ENCODE measurements at places on chromosomes 3 and 15.

- DNase-seq: peak; percentile 68
- no peak overlapping the region for H3K4me3 ChIP-seq
- H3K4me1 ChIP-seq: peaks cover 6% of the 10 kb centered on the region
- no peaks in the 10 kb centered on the region for H3K27me3 ChIP-seq
- H3K27ac ChIP-seq: no peak overlapping the region
Observed at GRCh38 chr3:149199474-149199873, 22.2 kb downstream of the CP start.

DNA sequence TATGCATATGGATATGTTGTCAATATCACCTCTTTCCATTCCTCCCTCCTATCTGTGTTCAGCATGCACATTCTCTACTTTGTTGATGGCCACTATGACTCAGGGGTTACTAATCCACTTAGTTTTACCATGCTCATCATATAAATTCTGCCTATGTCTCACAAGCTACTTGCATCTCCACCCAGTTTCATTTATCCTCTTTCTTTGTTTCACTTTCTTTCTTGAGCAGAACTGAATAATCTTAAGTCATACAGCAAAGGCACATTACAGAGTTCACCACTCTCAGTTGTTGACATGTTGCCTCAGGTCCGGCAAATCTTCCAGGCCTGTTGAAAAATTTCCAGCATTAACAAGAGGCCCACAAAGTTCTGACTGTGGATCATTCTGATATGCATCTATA, 71.5 kb downstream of the SSR3 start:
- H3K36me3 ChIP-seq: no peaks in the 10 kb centered on the region
- H3K27me3 ChIP-seq: no peaks in the 10 kb centered on the region
- H3K4me1 ChIP-seq: peaks cover 4% of the 10 kb centered on the region
- peak; percentile 86 for DNase-seq
- no peak overlapping the region for H3K4me3 ChIP-seq

DNA sequence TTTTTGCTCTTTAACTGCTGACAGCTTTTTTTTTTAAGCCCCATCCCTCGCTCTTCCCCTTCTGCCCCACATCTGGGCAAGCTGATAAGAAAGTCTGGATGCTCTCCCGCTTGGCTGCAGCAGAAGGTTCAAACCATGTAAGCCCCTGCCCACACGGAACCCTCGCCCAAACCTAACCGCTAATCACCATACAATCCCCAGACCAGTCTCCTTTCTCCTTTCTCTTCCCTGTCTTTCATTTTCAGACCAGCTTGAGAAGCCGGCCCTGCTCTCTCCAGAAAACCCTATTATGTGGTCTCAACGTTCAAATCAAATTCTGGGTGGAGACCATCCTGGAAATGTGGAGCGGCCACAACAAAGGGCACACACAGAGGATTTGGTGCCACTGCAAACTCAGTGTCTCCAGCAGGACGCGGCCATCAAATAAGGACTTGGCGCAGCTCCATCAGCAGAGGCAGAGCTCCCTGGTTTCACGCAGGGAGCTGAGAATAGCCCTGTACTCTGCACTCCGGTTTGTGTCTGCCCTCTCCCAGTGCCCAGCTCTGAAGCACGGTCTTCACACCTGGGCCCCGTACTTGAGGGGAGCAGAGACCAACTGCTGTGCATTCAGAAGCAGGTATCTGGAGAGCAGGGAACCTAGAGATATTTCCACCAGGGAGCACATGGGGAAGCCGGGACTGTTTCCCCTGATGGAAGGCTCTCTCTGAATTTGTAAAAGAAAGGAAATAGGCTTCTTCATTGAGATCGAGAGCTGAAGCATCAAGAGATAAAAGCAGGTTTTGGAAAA, 92.6 kb downstream of the XXYLT1 start:
- no peak overlapping the region for H3K4me3 ChIP-seq
- H3K36me3 ChIP-seq: peaks cover 6% of the 10 kb centered on the region
- H3K27me3 ChIP-seq: no peaks in the 10 kb centered on the region
- H3K4me1 ChIP-seq: peaks cover 15% of the 10 kb centered on the region

GRCh38 chr3:23916152-23916885, 471 bp downstream of the NKIRAS1 start:
- H3K27ac ChIP-seq: peak overlapping the region; percentile 57
- H3K4me3 ChIP-seq: peak overlapping the region; percentile 57
- H3K4me1 ChIP-seq: no peaks in the 10 kb centered on the region
- no peak for DNase-seq
- peaks cover 13% of the 10 kb centered on the region for H3K36me3 ChIP-seq

DNA sequence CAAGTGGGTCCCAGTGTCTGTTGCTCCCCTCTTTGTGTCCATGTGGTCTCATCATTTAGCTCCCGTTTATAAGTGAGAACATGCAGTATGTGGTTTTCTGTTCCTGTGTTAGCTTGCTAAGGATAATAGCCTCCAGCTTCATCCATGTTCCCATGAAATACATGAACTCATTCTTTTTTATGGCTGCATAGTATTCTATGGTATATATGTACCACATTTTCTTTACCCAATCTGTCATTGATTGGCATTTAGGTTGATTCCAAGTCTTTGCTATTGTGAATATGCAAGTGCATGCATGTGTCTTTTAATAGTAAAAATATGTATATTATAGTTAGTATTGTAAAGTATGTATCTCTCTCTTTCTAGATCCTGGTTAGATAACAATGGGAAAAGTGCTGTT, 53.9 kb downstream of the TCAIM start:
- no peaks in the 10 kb centered on the region for H3K4me1 ChIP-seq
- no peak for DNase-seq
- no peak overlapping the region for H3K4me3 ChIP-seq
- H3K27ac ChIP-seq: no peak overlapping the region
- H3K27me3 ChIP-seq: no peaks in the 10 kb centered on the region

- H3K4me3 ChIP-seq: no peak overlapping the region
- H3K27ac ChIP-seq: no peak overlapping the region
- no peak for DNase-seq
- no peaks in the 10 kb centered on the region for H3K27me3 ChIP-seq
- no peaks in the 10 kb centered on the region for H3K36me3 ChIP-seq
Observed at GRCh38 chr3:36362216-36362615, 18.1 kb upstream of the STAC start.

GRCh38 chr3:34351882-34352777, 553.7 kb downstream of the PDCD6IP start:
- H3K36me3 ChIP-seq: no peaks in the 10 kb centered on the region
- H3K4me3 ChIP-seq: no peak overlapping the region
- H3K27me3 ChIP-seq: no peaks in the 10 kb centered on the region
- DNase-seq: no peak

- no peak overlapping the region for H3K27ac ChIP-seq
- DNase-seq: no peak
- no peaks in the 10 kb centered on the region for H3K27me3 ChIP-seq
- peaks cover 1% of the 10 kb centered on the region for H3K4me1 ChIP-seq
- no peak overlapping the region for H3K4me3 ChIP-seq
Observed at GRCh38 chr15:35722501-35722900, 176.5 kb upstream of the DPH6 start.

DNA sequence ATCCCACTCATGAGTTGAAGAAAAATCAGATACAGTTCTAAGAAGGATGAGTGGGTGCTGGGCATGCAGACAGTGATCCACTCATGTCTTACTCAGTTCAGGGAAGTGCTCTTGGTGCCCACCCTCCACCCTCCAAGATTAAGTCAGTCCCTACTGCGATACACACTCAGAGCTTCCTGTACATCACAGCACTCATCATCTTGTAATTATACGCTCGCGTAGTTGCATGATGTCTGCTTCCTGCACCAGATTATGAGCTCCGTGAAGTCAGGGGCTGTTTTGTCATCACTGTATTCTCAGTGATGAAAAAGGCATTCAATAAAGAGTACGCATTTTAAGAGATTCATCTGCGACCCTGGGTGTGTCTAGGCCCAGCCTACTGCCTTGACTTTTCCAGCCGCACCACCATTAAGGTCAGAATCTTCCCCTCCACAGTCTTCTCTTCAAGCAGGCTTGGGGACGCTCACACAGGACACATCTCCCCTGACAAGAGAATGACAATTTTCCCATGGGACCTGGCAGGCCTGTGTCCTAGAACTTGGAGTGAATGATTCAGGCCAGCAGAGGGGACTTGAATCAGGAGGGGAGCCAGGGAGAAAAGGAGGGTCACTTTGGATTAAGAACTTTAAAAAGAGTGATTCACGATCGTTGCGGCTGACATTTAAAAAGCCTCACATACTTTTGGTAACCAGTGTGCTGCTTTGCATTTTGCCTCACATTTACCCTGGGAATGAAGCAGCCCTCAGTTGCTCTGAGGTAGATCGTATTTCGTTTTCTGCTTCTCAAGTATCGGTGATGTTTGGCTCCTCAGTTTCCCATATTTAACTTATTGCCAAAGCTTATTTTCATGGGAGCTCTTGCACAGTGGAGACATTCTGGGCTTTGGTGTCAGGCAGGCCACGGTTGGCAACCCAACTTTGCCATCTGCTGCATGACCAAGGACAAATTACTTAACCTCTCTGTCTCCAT, 7.9 kb upstream of the PDE8A start:
- H3K27ac ChIP-seq: no peak overlapping the region
- H3K27me3 ChIP-seq: 0 out of 2 replicates have a peak, but pooled peaks cover 5% of the 10 kb centered on the region
- H3K4me1 ChIP-seq: no peaks in the 10 kb centered on the region
- DNase-seq: peak; percentile 32

DNA sequence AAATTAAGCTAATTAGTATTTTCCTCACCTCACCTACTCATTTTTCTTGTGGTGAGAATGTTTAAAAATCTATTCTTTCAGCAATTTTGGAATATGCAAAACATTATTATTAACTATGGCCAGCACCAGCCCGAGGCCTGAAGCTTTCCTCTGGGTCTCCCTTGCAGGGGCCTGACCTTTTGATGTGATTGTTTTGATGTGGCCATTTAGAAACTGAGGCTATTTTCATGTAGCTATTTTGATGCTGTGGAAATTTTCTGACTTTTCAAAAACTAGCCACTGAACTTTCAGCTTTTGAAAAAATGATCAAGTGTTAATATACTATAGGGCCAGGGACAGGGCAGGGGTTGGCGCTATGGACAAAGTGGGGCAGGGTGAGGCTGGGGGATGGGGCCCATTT, 8.2 kb upstream of the CCR9 start:
- no peak for DNase-seq
- no peak overlapping the region for H3K4me3 ChIP-seq
- peaks cover 36% of the 10 kb centered on the region for H3K27me3 ChIP-seq
- no peak overlapping the region for H3K27ac ChIP-seq

GRCh38 chr3:122800706-122801237, 5.9 kb downstream of the SLC49A4 start:
- DNase-seq: no peak
- H3K27me3 ChIP-seq: no peaks in the 10 kb centered on the region
- H3K4me3 ChIP-seq: no peak overlapping the region
- H3K36me3 ChIP-seq: no peaks in the 10 kb centered on the region
- no peaks in the 10 kb centered on the region for H3K4me1 ChIP-seq

DNA sequence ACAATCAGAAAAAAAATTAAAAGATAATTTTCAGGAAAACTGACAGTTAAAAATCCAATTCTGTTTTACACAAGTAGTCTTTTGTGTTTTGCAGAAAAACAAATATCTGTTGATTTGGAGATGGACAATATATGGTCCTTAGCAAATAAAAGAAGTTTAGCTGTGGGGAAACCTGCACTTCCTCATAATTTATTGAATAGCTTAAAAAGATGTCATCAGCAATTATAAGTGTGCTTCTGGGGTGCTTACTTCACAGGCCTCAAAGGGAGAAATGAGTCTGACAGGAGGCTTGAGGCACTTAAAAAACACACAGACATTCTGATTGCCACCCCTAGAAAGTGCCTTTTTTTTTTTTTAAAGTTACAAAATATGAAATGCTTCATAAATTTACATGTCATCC, 31.6 kb upstream of the CERS3 start:
- no peaks in the 10 kb centered on the region for H3K36me3 ChIP-seq
- no peaks in the 10 kb centered on the region for H3K4me1 ChIP-seq
- H3K4me3 ChIP-seq: no peak overlapping the region
- no peak for DNase-seq
- H3K27ac ChIP-seq: no peak overlapping the region
- H3K27me3 ChIP-seq: no peaks in the 10 kb centered on the region

GRCh38 chr3:50495609-50496423, 7.6 kb downstream of the CACNA2D2 start:
- no peaks in the 10 kb centered on the region for H3K4me1 ChIP-seq
- H3K27ac ChIP-seq: no peak overlapping the region
- no peak for DNase-seq
- H3K4me3 ChIP-seq: no peak overlapping the region
- H3K36me3 ChIP-seq: no peaks in the 10 kb centered on the region

DNA sequence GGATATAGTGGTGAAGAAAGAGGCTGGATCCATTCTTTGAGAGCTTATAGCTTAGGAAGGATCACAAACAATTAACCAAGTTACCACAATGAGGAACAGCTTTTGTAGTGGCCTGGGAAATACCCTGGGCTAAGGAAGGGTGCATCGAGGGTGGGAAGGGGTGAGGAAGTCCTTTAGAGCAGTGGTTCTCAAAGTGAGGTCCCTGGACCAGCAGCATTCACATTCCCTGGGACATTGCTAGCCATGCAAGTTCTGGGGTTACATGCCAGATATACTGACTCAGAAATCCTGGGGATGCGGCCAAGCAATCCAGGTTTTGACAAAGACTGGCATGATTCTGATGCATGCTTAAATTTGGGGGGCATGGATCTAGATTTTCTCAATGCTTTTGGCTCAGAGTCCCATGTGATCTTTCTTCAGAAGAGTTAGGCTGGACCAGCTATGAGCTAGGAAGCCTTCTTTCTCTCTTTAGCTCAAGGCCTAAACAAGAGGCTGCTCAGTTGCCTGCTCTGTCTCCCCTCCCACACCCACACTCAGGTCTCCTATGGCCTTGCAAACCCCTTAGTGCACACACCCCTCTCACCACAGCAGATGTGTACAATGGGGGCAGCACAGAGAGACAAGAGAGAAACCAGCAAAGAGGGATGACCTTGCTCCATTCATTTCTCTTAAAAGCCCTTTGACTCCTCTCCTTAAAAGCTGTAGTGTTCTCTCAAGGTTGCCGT, 1.8 kb upstream of the CCR1 start:
- peaks cover 8% of the 10 kb centered on the region for H3K4me1 ChIP-seq
- peaks cover 22% of the 10 kb centered on the region for H3K27me3 ChIP-seq
- no peak overlapping the region for H3K27ac ChIP-seq
- H3K4me3 ChIP-seq: no peak overlapping the region

DNA sequence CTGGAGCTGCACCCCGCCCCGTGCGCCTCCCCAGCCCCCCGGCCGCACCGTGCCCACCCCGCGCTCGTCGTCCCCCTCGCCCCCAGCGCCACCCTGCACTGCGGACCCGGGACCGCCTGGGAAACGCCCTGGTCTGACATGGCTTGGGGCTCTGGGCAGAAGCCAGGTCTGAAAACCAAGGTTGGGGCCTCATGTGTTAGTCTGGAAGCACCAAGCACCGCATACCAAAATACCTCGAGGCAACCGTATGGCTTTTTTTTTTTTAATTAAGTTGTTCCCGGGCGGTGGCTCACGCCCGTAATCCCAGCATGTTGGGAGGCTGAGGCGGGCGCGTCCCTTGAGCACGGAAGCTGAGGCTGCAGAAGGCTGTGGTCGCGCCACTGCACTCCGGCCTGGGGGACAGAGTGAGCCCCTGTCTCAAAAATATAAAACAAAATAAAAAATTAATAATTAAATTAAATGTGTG, 91.5 kb upstream of the CHD2 start:
- H3K27me3 ChIP-seq: no peaks in the 10 kb centered on the region
- H3K27ac ChIP-seq: peak overlapping the region; percentile 83
- H3K36me3 ChIP-seq: no peaks in the 10 kb centered on the region
